Vagina (tissue), 2 donors: ENCODE measurements at places on chromosomes 13 and 19.

DNA sequence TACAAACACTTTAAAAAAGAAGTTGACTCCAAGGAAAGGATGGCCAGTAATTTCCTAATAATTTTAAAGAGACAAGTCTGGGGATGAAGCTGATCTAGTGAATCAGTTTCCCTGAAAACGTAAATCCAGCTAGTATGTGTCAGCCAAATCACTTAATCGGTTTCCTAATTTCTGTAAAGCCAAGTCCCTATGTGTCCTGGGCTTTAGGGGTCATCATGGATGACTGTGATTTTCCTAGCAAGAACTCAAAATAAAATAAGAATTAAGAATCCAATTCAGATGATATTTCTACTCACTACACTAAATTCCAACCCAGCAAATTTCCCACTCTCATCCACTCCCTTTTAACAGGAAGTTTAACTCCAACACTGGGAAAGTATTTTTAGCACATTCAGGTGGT is 35.9 kb downstream of the ELF1 start:
- no peak for DNase-seq

GRCh38 chr13:51976423-51976822 is 34.8 kb downstream of the ATP7B start:
- no peak for DNase-seq

DNA sequence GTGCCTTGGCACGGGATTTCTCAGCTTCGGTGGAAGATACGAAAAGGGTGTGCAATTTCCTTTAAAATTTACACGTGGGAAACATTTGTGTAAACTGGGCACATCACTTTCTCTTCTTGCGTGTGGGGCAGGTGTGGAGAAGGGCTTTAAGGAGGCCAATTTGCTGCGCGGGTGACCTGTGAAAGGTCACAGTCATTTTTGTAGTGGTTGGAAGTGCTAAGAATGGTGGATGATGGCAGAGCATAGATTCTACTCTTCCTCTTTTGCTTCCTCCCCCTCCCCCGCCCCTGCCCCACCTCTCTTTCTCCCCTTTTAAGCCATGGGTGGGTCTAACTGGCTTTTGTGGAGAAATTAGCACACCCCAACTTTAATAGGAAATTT is 7.2 kb downstream of the SLITRK5 start:
- DNase-seq, result no peak

DNA sequence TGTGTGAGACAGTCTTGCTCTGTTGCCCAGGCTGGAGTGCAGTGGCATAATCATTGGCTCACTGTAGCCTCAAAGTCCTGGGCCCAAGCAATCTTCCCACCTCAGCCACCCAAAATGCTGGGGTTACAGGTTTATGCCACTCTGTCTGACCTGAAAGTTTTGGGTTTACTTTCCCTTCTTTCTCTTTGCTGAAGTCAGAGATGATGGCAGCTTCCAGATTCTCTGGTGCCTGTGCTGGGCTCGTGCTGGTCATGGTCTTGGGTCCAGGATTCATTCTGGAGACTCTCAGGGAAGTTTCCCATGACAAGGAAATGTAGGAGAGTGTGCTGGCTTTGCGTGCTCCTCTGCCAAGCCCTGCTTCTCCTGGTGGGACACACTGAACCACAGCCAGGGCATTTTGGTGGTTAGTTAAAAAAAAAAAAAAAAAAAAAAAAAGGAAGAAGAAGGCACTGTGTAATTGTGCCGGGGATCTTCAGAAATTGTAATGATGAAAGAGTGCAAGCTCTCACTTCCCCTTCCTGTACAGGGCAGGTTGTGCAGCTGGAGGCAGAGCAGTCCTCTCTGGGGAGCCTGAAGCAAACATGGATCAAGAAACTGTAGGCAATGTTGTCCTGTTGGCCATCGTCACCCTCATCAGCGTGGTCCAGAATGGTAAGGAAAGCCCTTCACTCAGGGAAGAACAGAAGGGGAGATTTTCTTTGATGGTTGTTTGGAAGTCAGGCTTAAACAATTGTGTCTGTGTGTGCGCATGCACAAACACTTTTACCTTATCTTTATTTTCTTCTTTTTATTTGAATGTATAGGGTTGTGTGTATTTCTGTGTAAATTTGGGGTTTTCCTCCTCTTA is at the start of gene ALOX5AP:
TSS of gene ALOX5AP (plus strand) at position 519 of the 847 bp plus-strand sequence. CDS start at position 582, 63 bp downstream.
- no peak for DNase-seq

- no peak for DNase-seq
Observed at GRCh38 chr19:55086730-55087541, 11.3 kb downstream of the EPS8L1 start.

- DNase-seq, result no peak
Observed at GRCh38 chr13:29397265-29397664, 198.2 kb downstream of the SLC7A1 start.

GRCh38 chr13:59750860-59751259 is 412.9 kb downstream of the DIAPH3 start:
- DNase-seq, result no peak
